Putamen (tissue), 1 donor: ENCODE measurements at places on chromosomes 5 and 9.
A peak's percentile ranks its signal among the peaks of the same experiment; 100 is the strongest.

- DNase-seq = no peak
Measured at GRCh38 chr5:41067714-41068568, 3.2 kb downstream of the MROH2B start.

DNA sequence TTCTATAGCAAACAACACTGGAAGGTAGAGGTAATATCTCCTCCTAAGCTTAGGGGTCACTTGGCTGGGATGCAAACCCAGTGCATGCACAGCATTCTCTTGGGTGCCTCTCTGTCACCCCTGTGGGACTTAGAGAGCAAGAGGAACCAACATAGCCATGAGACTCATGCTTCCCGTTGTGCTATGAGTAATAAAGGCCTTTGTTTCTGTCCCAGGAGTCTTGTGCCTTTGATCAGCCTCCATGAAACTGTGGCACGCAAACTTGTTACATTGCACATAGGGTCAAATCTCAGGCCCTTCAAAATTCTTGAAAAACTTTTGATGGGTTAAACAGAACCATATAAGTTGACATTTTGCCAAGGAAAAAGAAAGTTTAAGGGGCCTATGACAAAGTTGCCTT lies 272.8 kb downstream of the TAF11L14 start:
- no peak for DNase-seq

DNA sequence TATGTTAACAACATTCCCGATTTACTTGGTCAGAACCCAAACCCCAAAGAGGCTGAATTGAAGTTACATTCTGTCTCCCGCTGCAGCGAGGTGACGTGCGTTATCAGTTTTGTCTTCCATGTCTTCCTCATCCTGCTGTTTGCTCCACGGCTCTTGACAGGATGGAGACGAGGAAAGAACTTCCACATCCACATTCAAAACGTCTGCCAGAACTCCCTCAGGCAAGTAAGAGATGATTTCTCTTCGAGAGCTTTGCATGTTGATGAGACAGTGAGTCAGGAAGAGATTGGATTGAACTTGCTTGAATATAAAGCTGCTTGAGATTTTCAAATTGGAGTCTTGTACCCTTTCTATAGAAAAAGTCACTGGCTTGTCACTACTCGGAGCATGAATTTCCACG lies 242.6 kb downstream of the AUH start:
- no peak for DNase-seq

DNA sequence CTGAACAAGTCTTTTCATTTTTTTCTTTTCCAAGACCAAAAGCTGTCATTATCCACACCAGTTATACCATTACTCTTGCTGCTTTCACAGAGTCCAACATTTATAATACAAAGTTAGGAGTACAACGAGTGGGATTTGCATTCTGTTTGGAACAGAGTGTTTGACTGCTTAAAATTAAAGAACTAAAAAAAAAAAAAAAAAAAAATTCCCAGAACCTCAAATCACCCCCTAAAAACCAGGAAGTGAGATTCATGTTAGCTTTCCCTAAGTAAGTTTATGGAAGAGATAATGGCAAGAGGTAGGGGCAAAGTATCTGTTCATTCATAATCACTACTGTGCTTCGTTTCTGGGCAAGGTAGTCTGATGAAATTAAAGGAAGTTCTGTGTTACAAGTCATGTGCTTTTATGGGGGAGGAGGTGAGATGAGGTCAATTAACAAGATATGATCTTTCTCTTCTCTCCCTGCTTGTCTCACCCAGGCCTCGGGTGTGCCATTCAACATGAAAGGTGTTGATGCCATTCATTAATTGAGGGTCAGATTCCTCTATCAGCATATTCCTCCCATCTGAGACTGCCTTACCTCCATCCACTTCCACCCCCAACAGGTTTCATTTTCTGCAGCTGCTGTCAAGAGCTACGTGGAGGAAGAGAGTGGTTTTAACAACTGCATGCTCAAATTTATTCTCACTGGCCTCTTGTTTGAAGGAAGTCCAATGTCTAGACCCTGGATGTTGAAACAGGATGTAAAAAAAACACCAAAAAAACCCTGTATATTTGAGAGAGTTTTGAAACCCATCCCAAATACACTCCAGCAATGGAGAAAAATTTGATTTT lies 58.1 kb downstream of the MARCHF3 start:
- DNase-seq = peak; percentile 23

- peak; percentile 58 for DNase-seq
Measured at GRCh38 chr9:105290418-105290817, 46.0 kb downstream of the SLC44A1 start.

GRCh38 chr5:89758146-89758545 lies 651.4 kb downstream of the CETN3 start:
- DNase-seq = no peak

DNA sequence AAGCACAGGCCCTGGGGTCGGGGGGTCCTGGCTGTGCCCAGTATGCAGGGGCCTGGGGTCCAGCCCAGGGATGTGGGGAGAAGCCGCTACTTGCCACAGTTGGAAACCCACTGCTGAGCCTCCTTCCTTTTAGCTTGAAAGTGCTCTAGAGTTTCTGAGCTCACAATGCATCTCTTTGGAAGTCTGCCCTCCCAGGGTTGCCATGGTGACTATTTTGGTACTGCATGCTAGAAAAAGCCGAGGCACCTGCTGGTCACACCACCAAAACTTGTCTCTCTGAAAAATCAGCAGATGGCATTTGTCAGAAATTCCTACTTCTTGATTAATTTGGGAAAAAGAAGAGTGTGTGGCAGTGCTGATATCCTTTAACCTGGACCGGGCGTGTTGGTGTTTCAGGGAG lies 151.8 kb downstream of the SEC61B start:
- no peak for DNase-seq

- no peak for DNase-seq
Measured at GRCh38 chr9:37555786-37556185, 20.4 kb downstream of the FBXO10 start.

DNA sequence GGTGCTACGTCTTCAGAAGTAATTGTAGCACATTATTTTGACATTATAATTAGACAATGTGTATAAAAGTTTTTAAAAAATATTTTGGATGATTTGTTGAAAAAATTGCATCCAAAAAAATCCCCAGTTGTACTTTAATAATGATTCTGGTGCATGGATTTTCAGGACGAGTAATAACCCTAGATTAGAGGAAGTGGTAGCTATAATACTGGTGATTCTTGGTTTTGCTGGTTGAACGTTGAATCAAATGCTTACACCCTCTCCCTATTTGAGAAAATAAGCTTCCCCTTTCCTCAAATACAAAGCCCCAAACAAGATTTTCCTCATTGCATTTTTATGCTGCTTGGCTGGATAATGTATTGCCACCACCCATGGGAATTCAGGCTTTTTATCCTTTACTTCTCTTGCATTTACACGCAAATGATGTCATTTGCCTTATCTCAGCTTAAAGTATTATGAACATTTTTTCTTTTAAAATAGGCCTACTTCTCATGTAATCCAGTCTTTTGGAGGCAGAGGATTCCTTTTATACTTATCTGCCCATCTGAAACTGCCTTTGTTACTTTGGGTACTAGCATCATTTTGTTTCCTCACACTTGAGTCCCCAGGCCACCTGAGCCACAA lies 86.3 kb downstream of the UBE2R2 start:
- DNase-seq = no peak

- DNase-seq = no peak
Measured at GRCh38 chr5:176693477-176693851, 46.2 kb downstream of the TSPAN17 start.

- DNase-seq = no peak
Measured at GRCh38 chr9:69667306-69667705, 4.9 kb downstream of the APBA1 start.

GRCh38 chr5:142979636-142980035 lies 209.5 kb downstream of the ARHGAP26 start:
- no peak for DNase-seq

GRCh38 chr9:107036367-107036766 lies 173.4 kb downstream of the ZNF462 start:
- no peak for DNase-seq

- no peak for DNase-seq
Measured at GRCh38 chr5:179234563-179235135, 110.6 kb downstream of the ADAMTS2 start.

- DNase-seq = no peak
Measured at GRCh38 chr5:40378396-40379177, 301.1 kb upstream of the PTGER4 start.

DNA sequence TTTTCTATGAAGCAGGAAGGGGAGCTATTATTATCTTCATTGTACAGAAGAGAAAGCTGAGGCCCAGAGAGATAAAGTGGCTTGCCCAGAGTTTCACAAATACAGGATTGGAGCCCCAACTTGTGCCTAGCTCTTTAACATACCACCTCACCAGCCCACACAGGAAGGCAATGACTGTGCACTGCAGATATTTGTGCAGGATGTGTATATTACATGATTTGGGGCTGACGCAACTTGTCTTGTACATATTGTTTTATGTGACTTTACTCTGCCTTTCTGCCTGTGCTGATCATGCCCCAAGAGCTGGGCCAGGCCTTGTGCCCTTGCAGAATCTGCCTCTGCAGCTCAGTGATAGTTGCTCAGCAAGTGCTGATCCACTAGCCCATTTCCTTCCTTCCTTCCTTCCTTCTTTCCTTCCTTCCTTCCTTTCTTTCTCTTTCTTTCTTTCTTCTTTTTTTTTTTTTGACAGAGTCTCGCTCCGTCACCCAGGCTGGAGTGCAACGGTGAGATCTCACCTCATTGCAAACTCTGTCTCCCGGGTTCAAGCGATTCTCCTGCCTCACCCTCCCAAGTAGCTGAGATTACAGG lies 106.6 kb upstream of the TBCA start:
- no peak for DNase-seq

GRCh38 chr9:89866701-89867100 lies 261.9 kb downstream of the GADD45G start:
- DNase-seq = no peak

DNA sequence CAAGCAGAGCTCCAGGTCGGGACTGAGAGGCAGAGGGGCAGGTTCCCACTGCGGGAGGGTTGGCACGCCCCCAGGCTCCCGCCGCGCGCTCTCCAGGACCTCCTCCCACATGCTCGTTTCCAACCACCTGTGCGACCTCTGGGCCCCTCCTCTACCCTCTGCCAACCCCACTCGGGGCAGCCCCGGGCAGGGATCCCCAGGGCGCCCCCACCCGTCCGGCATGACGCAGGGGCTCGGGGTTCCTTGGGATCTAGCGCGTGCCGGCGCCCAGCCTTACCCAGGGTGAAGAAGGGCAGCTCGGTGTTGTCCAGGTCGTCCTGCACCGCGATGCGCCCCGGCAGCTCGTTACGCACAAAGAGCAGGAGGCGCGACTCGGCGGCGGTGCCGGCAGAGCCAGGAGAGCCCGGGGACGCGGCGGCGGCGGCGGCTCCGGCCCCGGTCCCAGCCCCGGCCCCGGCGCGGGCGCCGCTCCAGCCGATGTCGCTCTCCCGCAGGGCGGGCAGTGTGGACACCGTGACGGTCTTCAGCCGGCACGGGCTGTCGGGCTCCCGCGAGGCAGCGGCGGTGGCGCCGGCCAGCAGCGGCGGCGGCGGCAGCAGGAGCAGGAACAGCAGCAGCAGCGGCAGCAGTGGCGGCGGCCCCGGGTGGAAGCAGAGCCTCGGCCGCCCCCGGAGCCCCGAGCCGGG lies 494 bp downstream of the ASTN2 start:
- no peak for DNase-seq

DNA sequence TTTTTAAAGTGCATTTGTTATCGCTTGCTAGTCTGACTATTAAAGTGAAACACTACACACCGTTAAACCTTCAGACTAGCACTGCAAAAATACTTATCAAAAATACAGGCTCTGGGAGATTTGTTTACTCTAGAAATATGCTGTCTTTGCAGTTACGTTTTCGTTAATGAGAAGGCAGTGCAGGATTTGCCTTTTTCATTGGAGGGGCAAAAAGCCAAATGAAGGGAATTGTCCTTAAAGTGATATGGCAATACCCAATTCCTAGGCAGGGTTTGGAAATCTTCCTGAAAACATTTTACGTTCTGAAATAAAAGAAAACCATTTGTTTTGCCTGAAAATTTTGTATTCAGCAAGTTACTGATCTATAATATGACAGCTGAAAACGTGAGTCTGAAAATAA lies 1800.2 kb downstream of the MAT2B start:
- DNase-seq = no peak

DNA sequence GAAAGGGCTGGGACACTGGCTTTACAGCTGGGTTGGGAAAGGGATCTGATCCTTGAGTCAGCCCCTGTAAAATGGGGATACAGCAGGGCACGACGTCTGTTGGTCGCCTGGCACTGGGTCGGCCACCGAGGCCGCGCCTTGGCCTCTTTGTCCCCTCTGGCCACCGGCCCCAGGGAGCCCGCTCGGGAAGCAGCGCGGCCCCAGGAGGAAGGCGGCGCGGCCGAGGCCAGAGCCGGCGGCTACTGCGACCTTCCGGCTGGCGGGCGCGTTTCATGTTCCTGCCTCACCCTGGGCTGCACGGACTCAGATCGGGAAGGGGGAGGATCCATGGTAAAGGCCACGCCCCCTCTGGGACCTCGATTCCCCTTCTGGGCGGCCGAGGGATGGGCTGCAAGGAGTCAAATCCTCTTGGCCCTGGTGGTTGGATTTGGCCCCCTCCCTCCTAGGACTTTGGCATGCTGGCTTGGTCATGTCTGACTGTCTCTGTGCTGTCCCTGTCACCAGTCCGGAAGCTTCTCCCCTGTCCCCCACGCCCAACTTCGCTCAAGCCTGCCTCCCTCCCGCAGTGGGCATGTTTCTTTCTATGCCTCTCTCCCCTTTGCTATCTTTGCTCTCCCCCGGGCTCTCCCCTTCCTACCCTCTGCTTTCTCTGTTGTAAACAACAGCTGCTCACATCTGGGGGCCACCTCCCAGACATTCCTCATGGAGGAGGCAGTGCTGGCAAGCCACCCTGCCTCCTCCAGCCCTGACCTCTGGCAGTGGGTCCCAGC lies 25.8 kb downstream of the FPGS start:
- peak; percentile 29 for DNase-seq

GRCh38 chr5:10726913-10727517 lies 34.0 kb downstream of the DAP start:
- DNase-seq = no peak

DNA sequence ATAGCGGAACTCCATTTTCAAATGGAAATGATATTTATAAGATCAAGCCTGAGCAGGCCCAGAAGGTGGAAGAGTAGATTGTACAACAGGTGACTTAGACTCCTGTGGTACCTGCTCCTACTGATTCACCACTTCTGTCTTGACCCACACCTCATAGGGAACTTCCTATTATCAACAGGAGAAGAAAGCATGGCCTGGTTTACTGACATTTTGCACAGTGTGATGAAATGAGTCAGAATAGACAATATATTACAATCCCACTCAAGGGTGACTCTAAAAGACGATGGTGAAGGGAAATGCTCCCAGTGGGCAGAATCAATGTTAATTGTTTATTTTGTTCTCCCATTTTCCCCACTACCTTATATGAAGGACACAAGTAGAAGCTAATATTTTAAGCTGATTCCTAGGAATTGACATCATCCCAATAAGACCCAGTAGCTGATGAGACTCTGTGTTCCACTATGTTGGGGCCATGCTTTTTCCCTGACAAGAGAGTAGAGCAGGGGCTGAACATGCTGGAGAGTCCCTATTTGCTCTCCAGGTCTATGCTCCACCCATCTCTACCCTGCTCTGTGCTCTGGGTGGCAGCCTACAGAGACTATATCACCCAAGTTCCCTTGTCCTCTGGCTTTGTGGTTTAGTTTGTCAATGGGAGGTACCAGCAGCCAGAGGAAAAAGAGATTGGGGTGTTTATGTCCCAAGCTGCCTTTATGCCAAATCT lies 163.4 kb upstream of the FSTL4 start:
- DNase-seq = no peak
